ENCODE measurements at places on chromosomes 5 and 9. TPM values are rescaled to one million over a fixed set of nuclear protein-coding genes. Genes with fewer than 3 reads are reported as not detected.
A peak's percentile ranks its signal among the peaks of the same experiment; 100 is the strongest.

ANKRD18A gene
- total RNA-seq: 32.3 TPM

PCDHGA9 gene
- 5.5 TPM for total RNA-seq

DNA sequence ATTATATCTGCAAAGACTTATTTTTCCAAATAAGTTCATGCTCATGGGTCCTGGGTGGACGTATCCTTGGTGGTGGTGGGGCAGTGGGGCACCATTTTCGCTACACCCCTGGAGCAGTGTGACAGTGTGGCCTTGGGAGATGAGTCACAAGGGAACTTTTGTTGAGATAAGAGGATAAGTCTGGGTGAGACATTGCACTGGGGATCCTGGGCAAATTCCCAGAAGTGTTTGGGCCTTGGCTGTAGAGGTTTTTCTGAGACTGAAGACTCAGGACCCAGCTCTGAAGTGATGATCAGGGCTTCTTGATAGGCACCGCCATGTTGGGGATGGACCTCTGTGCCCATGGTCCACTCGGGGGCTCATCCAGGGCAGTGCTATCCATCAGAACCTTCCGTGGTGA is 149.4 kb downstream of the MACROH2A1 start:
- H3K27me3 ChIP-seq: peaks cover 3% of the 10 kb centered on the region
- DNase-seq: no peak
- H3K27ac ChIP-seq: no peak overlapping the region
- H3K36me3 ChIP-seq: peaks cover 10% of the 10 kb centered on the region
- no peak overlapping the region for H3K4me3 ChIP-seq

DNA sequence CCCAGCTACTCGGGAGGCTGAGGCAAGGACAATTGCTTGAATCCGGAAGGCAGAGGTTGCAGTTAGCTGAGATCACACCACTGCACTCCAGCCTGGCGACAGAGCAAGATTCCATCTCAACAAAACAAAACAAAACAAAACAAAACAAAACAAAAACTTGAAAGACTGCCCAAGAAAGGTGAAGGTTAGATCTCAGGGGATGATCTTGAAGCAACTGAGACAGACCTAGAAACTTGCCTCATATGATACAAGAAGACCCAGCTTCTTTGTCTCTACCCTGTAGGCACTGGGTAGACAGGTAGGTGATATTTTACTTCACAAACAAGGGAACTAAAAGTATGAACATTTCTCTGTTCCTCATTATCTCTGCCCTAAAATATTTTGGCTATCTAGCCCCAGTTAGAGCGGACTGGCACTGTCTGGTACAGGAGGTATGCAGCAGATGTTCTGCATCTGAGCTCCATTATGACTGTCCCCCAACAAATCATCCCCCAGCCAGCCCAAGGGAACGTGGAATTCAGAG is 26.3 kb upstream of the SHOC1 start:
- peaks cover 2% of the 10 kb centered on the region for H3K4me1 ChIP-seq
- no peak overlapping the region for H3K27ac ChIP-seq
- H3K27me3 ChIP-seq: peaks cover 2% of the 10 kb centered on the region

AMBP gene
- 0.29 TPM for total RNA-seq

DNA sequence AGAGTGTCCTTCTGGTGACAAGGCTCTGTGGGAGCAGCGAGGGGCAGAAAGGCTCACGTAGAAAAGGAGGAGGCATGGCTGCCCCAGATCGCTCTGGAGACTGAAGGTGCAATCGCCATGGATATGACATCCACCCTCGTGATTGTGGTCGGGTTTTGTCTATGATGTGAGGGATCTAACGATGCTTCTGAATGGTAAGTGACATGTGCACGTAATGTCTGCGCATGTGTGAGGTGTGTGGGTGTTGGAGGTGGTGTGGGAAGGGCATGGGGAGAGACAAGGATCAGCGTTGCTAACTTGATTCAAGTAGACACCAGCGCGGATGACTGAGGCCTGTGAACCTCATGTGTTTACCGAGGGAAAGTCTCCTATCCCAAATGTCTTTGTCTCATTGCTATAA is 20.2 kb downstream of the IRX1 start:
- no peaks in the 10 kb centered on the region for H3K27me3 ChIP-seq
- no peaks in the 10 kb centered on the region for H3K4me1 ChIP-seq
- H3K4me3 ChIP-seq: no peak overlapping the region
- no peak overlapping the region for H3K27ac ChIP-seq

HEMGN gene
- total RNA-seq: not detected

KIF24 gene
- total RNA-seq: 0.78 TPM

GRCh38 chr5:31754741-31755675 is 116.1 kb downstream of the PDZD2 start:
- peaks cover 3% of the 10 kb centered on the region for H3K27me3 ChIP-seq
- H3K36me3 ChIP-seq: no peaks in the 10 kb centered on the region
- peak overlapping the region; percentile 16 for H3K27ac ChIP-seq

GRCh38 chr9:113566016-113566711 is 102.6 kb downstream of the RGS3 start:
- DNase-seq: peak; percentile 71
- H3K4me1 ChIP-seq: peaks cover 20% of the 10 kb centered on the region
- H3K27ac ChIP-seq: peak overlapping the region; percentile 66
- no peaks in the 10 kb centered on the region for H3K36me3 ChIP-seq

- no peaks in the 10 kb centered on the region for H3K27me3 ChIP-seq
- H3K27ac ChIP-seq: no peak overlapping the region
- no peak overlapping the region for H3K4me3 ChIP-seq
- no peaks in the 10 kb centered on the region for H3K4me1 ChIP-seq
- no peaks in the 10 kb centered on the region for H3K36me3 ChIP-seq
These were observed 7.1 kb upstream of the IFNA2 start for GRCh38 chr9:21392270-21392669.

DNA sequence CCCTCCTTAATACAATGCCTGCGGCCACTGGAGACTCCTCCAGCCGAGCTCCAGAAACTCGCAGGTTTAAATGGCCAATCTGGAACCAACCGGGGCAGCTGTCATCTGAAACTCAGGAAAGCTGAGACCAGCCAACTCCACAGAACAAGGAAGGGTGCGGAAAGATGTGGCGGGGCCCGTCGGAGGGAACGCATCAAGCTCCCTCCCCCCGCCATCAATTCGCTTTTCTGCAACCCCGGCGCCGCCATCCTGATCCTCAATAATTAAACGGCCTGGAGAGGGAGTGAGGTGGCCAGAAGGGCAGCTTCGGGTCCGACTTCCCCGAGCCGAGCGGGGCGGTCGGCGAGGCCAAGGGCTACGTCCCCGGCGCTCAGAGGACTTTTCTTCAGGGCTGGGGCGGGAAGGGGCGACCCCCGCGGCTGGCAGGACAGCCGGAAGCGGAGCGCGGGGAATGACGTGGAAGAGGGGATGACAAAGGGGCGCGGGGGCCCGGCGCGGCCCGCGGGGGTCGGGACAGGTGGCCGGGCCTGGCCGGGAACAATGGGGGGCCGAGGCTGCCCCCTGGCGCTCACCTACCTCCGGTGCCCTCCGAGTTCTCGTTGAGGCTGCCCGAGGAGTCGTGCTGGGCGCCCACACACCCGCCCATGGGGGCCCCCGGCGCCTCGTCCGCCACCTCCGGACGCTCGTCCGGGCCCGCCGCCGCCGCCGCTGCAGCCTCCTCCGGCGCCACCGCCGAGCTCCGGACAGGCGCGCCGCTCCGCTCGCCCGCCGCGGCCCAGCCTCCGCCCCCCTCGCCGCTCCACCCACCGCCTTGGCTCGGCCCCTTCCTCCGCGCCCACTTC is at the start of gene UBTD2:
Gene UBTD2, minus strand, starts transcription at position 745 of the 842 bp plus-strand sequence. Its CDS starts 99 bp downstream, at position 646.
- H3K36me3 ChIP-seq: no peaks in the 10 kb centered on the region
- peaks cover 8% of the 10 kb centered on the region for H3K27me3 ChIP-seq
- DNase-seq: peak; percentile 85

SPAG8 gene
- total RNA-seq: not detected

TMEFF1 gene
- total RNA-seq: 171 TPM

GRCh38 chr9:133560311-133560710 is 25.8 kb downstream of the ADAMTSL2 start:
- H3K4me3 ChIP-seq: no peak overlapping the region
- no peaks in the 10 kb centered on the region for H3K36me3 ChIP-seq
- no peak for DNase-seq
- peaks cover 24% of the 10 kb centered on the region for H3K4me1 ChIP-seq
- peaks cover 22% of the 10 kb centered on the region for H3K27me3 ChIP-seq
- H3K27ac ChIP-seq: no peak overlapping the region

DNA sequence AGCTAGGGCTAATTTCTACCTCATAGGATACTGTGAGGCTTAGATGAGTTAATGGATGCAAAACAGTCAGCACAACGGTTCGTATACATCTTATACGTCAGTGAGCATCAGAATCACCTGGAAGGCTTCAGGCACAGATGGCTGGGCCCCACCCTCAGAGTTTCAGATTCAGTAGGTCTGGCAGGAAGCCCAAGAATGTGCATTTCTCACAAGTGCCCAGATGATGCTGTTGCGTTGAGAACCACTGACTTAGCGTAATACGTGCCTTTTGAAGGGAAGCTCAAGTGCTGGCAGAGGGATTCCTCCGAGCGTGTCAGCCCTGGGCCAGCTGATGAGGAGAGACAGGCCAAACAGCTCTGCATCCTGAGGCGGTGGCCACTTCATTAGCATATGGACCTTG is 117.1 kb upstream of the WWC1 start:
- DNase-seq: no peak
- no peak overlapping the region for H3K27ac ChIP-seq

DNA sequence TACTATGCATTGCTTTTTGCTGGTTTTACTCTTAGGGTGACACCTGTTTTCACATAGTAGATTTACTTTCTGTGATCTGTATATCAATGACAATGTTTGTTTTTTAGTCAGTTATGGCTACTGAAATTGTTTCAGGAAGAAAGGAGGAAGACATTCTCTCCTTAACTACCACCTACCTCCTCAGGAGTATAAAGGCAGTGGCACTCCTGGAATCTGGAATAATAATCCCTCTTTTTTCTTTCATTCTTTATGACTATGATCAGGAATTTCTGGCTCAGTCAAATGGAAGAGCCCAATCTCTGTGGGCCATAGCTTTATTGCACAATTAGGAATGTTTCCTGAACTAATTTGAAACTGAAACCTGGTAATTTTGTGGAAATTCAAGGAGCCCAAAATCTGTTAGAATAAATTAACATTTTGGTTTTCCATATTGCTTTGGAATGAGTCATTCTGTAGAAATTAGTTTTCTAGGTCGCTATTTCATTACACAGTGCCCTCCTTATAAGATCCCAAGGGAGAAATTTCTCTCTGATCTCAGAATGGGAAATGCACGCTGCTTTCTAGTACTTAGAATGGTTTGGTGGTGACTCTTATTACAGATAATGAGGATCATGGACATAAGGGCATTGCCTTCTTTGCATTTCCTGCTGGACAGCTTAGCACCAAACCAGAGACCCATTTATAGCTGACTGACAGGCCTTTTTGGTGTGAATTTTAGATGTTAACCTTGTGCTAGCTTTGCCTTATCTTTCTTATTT is 95.3 kb upstream of the VLDLR start:
- peaks cover 7% of the 10 kb centered on the region for H3K36me3 ChIP-seq
- H3K4me1 ChIP-seq: peaks cover 4% of the 10 kb centered on the region
- peaks cover 2% of the 10 kb centered on the region for H3K27me3 ChIP-seq
- H3K4me3 ChIP-seq: no peak overlapping the region

- H3K4me3 ChIP-seq: peak overlapping the region; percentile 32
- H3K36me3 ChIP-seq: no peaks in the 10 kb centered on the region
- peak overlapping the region; percentile 63 for H3K27ac ChIP-seq
- H3K27me3 ChIP-seq: peaks cover 2% of the 10 kb centered on the region
- H3K4me1 ChIP-seq: peaks cover 8% of the 10 kb centered on the region
- DNase-seq: no peak
These were observed 793.1 kb downstream of the DTWD2 start for GRCh38 chr5:118195211-118195610.

GRCh38 chr5:130168211-130168610 is 263.9 kb downstream of the CHSY3 start:
- H3K4me3 ChIP-seq: no peak overlapping the region
- no peaks in the 10 kb centered on the region for H3K36me3 ChIP-seq
- no peaks in the 10 kb centered on the region for H3K27me3 ChIP-seq
- H3K4me1 ChIP-seq: peaks cover 1% of the 10 kb centered on the region
- DNase-seq: no peak

- no peak overlapping the region for H3K27ac ChIP-seq
- no peak for DNase-seq
- no peak overlapping the region for H3K4me3 ChIP-seq
- no peaks in the 10 kb centered on the region for H3K4me1 ChIP-seq
- peaks cover 2% of the 10 kb centered on the region for H3K27me3 ChIP-seq
These were observed 49.2 kb downstream of the TMEM174 start for GRCh38 chr5:73222173-73222572.

TAF11L5 gene
- 0.83 TPM for total RNA-seq

DNA sequence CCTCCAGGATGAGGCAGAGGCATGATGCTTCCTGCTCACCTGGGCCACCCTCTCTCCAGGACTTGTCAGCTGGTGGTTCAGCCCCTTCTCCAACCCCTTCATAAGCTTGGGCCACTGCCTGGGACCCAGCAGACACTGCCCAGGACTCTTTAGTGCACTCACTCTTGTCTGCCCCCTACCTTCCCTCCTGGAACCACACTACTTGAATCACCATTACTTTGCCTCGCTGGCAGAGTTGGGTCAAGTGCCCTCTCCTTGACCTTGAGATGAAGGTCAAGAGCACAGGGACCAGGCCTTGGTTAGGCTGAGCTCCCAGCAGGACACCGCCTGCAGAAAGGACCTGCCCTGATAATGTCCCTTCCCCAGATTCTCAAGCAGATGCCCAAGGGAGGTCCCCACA is 8.5 kb upstream of the ENDOG start:
- no peak overlapping the region for H3K4me3 ChIP-seq
- DNase-seq: no peak
- H3K4me1 ChIP-seq: no peaks in the 10 kb centered on the region
- H3K36me3 ChIP-seq: no peaks in the 10 kb centered on the region
- no peak overlapping the region for H3K27ac ChIP-seq

BAAT gene
- 0.54 TPM for total RNA-seq

DNA sequence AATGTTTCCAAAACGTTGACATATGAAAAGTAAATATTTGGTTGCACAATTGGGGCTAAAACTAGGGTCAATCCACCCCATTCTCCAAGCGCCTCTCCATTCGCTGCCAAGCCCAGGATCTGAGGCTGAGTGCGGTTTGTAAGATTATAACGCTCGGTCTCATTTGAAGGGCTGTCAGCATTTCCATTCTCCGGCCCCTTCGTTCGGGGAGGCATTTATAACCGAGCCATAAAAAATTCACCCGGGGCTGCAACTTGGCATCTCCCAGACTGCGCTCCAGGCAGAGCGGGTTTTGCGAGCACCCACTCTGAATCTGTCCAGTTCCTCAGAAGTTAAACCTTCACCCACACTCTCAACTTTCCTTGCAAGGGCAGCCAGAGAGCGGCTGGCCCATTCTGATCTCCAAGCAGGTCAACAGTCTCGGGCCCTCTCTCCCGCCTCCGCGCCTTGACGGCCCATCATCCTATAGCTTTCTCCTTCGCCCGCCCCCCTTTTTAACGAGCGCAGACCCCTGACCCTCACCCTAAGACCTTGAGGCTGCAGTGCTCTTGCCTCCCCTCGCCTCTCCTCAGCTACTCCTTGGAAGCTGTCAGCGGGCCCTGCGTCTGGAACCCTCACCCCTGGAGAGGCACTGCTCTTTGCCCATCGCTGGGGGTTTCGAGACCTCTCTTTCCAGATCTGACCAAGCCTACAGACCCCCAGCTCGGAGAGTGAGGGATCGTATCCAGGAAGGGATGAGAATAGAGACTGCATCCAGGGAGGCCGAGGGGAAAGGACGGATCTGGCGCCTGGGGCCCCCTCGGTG is 1.1 kb downstream of the SLIT3 start:
- peaks cover 16% of the 10 kb centered on the region for H3K27me3 ChIP-seq
- peak; percentile 26 for DNase-seq
- no peaks in the 10 kb centered on the region for H3K36me3 ChIP-seq
- H3K4me1 ChIP-seq: peaks cover 8% of the 10 kb centered on the region
- peak overlapping the region; percentile 70 for H3K4me3 ChIP-seq

DMRT3 gene
- 1.7 TPM for total RNA-seq

- H3K4me1 ChIP-seq: no peaks in the 10 kb centered on the region
- H3K27ac ChIP-seq: no peak overlapping the region
- no peak for DNase-seq
- no peak overlapping the region for H3K4me3 ChIP-seq
- H3K27me3 ChIP-seq: no peaks in the 10 kb centered on the region
These were observed 41.2 kb downstream of the MOCS2 start for GRCh38 chr5:53068291-53068836.

ADAMTS13 gene
- total RNA-seq: 27.9 TPM

SAXO1 gene
- 0.37 TPM for total RNA-seq
